ENCODE measurements at places on chromosomes 5 and 9.

DNA sequence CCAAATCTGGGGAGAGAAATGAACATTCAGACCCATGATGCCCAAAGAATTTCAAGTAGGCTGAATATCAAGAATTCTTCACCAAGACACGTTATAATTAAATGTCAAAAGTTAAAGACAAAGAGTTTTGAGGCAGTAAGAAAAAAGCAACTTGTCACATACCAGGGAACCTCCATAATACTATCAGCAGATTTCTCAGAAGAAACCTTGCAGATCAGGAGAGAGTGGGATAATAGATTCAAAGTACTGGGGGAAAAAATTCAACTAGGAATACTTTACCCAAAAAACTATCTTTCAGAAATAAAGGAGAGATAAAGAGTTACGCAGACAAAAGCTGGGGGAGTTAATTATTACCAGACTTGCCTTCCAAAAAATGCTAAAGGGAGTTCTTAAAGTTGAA, 516.0 kb downstream of the CETN3 start:
- DNase-seq, result no peak

- no peak for DNase-seq
Observed at GRCh38 chr5:109469896-109470662, 60.3 kb upstream of the PJA2 start.

DNA sequence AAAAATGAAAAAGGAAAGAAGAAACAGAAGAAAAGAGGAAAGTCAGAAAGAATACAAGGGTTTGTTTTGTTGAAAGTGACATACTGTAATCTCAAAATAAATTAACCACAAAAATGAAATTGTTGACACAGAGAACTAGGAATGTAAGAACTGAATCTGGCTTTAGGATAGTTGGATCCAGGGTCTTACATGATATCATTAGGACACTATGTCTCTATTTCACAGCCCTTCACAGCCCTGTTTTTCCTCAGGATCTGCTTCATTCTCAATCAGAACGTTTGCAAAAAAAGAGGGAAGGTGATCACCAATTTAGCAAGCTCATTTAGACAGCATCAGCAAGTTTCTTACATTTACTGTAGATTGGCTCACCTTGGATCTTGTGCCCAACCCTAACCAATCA, 188.5 kb upstream of the NREP start:
- no peak for DNase-seq

DNA sequence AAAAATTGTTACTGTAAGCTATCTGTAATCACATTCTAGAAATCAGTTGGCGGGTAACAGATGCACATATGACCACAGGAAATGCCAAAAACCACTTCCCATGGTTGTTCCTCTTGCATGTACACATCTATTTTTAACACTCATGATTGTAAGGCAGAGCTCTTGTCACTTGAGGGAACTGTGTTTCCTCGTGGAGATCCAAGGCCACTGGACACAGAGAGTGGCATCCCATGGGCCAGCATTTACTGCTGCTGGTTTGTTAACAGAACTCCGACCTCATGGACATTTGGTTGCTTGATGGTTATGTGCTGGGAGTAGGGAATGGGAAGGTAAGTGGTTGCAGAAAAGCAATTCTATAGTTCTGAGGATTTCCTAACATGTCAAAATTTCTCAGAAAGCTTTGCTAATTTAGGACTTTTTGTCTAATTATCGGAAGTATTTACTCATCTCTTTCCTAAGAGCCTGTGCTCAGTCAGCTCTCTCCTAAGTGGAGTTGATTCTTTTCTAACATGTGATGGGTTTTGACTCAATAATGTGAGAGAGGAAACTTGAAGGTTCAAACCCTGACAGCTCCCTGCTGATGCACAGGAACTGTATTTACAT, 202.0 kb upstream of the NR3C1 start:
- DNase-seq, result no peak

DNA sequence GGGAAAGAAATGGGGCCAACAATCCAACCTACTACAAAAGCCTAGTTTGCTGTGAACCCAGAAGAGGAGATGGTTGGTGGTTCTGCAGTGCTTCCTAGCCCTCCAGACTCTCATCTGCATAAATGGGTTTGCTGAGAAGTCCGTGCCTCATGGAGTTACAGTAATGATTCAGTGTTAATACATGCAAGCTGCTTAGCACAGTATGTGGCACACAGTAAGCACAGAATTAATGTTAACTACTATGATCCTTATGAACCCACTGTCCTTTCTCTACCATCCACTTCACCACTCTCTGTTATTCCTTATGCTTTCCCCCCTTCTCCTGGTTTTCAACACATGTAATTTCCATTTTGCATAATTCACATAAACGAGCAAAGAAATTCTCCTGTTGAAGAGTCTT, 100.0 kb downstream of the ACTBL2 start:
- DNase-seq, result no peak

DNA sequence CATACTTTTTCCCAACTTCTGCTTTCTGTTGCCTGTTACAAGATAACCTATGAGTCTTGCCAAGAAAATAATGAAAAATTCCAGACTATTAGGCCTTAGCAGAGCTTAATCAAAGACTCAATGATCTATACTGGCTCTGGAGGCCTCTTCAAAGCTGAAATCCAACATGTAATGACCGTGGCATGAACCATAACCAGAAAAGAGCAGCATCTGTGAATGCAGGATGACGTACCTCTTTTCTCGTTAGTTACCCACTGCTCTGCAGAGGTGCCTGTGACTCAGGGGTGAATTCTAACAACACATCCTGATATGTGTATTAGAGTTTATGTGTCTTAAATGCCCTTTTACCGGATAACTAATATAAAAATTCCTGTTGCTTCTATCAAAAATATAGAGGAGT, 645.4 kb downstream of the PRELID2 start:
- no peak for DNase-seq

DNA sequence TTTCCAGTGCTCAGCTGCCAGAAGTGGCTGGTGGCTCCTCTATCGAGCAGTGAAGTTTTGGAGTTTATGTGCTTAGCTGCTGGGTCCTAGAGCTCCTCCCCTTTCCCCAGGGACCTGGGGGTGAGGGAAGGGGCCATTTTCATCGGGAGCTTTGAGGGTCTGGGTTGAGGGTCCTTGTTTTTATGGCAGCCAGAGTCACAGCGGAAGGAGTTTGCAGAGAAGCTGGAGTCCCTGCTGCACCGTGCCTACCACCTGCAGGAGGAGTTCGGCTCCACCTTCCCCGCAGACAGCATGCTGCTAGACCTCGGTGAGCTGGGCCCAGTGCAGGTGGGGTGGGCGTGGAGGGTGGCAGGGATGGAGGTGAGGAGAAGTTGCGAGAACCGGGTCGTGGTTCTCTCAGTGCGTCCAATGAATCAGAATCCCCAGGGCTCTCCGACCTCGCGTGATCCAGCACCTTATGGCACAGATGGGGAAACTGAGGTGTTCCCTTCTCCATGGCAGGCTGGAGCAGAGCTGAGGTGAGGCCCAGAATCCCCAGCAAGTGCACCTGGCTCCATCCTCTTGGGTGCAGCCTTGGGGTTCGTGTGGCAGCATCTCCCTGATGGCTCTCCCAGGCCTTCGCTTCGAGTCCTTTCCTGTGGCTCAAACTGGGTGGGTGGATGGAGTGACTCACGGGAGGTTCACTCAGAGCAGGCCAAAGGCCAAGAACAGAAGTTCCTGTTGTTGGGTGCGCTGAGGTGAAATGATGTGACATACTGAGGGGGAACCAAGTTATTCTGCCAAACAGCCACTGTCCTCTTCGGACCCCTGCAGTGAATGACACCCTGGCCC, 21.7 kb upstream of the DOLPP1 start:
- no peak for DNase-seq

DNA sequence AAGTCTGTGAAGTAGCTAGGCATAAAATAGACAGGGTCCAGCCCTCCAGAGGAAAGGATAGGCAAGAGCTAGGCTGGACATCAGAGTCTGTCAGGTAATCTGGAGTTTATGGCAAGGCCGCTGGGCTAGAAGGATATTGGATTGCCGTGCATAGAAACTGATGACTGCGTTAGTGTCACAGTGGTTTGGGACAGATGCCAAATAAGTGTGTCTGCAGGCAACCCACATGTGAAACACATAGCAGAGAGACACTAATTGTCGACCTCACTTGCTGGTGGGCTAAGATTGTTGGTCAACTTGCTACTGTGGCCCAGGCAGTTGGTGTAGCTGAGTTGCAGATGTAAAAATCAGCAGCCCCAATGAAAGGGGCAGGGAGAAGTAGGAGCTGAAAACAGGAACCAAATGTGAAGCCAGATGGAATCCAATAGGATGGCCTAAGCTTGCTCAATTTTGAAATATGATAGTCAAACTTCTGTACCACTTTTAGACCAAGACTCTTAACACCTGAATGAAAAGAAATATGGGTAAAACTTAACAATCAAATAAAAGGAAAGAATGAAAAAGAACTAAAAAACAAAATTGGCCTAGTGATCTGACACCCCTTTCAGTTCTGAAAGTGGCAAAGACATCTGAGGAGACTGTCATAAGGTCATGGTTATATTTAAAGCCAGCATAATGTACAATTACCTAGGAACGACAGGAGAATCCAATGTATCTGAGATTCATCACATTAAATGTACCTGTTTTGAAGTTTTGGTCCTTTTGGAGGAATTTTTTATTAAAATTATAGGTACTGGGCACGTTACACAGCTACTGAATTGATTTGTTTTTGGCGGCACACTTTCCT, 243.3 kb upstream of the ACTBL2 start:
- DNase-seq, result no peak

DNA sequence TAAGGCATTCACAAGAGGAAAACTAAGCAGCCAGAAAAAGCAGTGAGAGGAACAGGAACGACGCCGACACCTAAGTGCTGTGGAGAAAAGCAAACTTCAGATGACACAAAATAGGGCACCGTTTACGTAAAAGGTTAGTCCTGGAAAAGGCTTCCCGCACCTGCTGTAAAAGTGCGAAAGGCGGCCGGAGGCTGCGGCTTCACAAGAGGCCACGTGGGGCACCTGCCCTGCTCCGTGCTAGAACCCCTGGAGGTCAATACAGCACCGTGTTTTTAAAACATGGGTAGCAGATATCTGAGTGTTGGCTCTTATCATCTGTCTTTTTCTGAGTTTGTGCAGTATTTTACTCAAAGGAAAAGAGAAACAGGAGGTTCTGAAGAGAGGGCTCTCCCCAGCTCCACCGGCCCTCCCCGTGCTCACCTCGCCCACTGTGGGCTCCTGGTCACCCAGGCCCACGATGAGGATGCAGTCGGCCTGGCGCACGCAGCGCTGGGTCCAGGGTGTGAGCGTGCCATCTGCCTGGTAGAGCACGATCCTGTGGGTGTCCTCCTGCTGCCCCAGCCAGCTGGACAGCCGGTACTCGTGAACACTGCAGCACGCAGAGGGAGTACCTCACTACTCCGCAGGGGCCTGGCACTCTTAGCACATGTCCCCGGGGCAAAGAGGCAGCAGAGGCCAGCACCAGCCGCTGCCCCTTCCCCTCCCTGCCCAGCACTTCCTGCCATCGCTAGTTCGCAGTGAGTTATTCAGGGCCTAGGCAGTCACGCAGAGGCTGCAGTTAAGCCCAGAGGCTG, 21.0 kb upstream of the NSMF start:
- no peak for DNase-seq

GRCh38 chr5:1294835-1295649, at the start of gene TERT:
TERT (minus strand) TSS chr5:1295068; CDS start chr5:1294989, 79 bp downstream.
- DNase-seq, result no peak

DNA sequence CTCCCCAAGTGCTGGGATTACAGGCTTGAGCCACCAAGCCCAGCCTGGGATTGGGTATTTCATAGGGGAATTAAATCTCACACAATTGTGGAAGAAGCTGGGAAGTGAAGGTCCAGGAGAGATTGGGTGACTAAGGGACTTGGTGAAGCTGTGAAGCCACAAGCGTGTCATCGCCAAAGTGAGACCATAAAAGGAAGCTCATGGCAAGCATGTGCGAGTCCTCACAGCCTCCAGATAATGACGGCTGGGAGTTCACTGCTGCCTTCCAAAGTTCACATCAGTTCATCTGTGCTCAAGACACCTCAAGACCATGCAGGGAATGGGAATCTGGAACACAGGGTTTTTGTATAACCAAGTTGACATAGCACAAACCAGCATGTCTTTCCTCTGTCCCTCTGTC, 210.6 kb downstream of the MARCHF11 start:
- DNase-seq, result no peak

DNA sequence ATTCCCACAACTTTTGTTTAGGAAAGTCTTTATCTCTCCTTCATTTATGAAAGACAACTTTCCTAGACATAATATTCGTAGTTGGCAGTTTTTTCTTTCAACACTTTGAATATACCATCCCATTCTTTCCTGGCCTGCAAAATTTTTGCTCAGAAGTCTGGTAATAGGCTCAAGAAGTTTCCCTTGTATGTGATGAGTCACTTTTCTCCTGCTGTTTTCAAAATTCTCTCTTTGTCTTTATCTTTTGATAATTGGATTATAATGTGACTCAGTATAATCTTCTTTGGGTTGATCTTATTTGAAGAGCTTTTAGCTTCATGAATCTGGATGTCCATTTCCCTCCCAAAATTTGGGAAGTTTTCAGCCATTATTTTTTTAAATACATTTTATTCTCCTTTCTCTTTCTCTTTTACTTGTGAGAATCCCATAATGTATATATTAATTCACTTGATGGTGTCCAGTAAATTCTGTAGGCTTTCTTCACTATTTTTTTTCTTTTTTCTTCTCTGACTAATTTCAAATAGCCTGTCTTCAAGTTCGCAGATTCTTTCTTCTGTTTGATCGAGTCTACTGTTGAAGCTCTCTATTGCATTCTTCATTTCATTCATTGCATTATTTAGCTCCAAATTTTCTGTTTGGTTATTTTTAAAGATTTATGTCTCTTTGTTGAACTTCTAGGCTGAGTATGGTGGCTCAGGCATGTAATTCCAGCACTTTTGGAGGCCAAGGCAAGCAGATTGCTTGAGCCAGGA, 37.3 kb upstream of the CKS2 start:
- DNase-seq, result no peak

DNA sequence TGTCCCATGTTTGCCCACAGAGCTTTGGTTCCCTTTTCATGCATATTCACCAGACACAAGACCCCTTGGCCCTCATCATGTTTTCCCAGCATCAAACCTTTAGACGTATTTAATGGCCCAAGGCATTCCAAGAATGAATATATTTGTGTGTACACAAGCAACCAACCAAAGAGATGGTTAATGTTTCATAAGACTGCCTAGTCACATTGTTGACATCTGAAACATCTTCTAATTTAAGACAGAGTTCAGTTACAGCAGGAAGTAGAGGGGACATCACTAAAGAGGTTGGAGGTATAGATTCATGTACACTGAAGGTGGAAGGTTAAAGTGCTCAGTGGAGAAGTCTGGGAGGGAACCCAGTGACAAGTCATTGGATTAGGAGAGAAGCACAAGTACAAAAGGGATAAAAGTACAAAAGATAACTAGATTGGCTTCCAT, 49.1 kb downstream of the SUSD1 start:
- no peak for DNase-seq

DNA sequence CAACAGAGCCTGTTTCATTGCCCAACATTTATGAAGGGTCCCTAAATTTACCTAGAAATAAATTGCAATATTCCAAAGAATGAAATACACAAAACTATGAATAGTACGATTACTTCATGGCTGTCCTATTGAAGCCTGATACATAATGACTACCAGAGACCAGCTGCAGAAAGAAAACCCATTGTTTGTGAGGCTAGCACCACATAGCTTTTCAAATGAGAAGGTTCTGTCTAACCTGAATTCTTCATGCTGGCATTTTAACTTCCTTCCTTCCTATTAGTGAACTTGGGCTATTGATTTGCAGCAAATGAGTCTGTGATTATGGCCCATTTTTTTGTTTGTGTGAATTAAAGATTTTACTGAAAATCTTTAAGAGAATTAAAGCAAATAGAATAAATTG, 47.3 kb downstream of the MEGF10 start:
- no peak for DNase-seq
